Esophagus squamous epithelium (tissue), 5 donors: ENCODE measurements at places on chromosomes 13 and 19.

DNA sequence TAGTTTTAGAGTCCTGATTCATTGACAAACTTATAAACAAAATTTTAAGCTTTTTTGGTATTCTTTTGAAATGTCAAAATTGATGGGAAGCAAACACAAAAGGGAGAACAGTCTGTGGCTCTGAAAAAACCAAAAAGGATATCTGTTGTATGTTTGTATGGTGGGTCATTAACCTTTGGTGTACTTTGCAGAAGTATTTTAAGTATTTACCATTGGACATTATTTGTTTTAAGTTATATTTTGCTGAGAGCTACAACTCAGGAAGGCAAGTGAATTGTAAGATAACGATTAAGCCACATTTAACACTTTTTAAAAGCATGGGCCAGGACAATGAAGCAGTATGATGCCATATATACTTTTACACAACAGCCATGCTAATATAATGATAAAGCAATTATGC, 15.2 kb downstream of the LPAR6 start:
- DNase-seq = no peak

DNA sequence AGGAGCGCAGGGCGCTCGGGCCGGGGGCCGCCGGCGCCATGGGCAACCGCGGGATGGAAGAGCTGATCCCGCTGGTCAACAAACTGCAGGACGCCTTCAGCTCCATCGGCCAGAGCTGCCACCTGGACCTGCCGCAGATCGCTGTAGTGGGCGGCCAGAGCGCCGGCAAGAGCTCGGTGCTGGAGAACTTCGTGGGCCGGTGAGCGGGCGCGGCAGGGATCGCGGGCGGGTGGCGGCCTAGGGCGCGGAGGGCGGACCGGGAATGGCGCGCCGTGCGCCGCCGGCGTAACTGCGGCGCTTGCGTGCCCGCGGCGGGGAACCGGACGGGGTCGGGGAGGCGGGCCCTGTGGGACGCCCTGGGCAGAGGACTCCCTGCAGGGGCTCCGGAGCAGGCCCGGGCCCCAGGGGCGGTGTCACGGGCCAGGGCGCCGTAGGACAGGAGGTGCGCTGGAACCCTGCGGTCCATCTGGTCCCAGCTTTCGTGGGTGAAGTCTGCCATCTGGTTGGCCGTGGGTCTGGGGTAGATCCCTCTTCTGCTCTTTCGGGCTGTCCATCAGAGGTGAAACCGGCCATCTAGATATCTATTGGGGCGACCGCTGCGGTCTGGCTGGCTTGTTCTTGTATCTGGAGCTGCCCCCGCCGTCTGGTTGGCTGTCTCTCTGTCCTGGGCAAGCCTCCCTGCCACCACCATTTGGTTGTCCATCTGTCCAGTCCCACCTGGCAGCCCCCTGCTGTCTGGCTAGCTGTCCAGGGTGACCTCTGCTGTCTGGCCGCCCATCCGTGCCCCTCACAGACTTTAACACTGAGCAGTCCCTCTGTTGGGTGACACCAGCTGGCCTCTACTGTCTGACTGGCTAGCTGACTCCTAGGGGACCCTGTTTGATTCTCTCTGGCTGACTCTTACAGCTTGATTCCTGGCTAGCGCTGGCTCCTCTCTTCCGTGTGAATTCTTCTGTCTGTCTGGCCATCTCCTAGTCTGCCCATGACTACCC, 622 bp downstream of the DNM2 start:
- DNase-seq = no peak

- DNase-seq = no peak
Measured at GRCh38 chr13:44004878-44005277, 125.2 kb downstream of the LACC1 start.

GRCh38 chr19:17328517-17329365, 5.9 kb downstream of the ANO8 start:
- no peak for DNase-seq

DNA sequence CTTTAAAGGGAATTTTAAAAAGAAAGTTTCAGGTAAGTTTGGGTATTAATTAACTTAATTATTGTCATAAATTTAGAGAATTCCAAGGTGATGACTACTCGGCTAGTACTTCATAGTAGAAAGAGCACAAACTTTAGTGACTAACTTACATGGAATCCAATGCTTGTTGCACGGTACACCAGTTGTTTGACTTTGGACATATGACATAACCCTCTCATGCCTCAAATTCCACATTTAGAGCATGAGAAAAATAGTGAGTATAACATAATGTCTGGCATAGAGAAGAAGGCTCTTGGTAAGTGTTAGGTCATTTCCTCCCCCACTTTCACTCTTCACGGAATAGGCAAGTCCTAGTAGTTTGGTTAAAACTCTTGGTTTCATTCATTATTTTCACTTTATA, 1249.4 kb upstream of the SLC10A2 start:
- DNase-seq = no peak

- no peak for DNase-seq
Measured at GRCh38 chr19:12695514-12695913, 917 bp downstream of the FBXW9 start.

DNA sequence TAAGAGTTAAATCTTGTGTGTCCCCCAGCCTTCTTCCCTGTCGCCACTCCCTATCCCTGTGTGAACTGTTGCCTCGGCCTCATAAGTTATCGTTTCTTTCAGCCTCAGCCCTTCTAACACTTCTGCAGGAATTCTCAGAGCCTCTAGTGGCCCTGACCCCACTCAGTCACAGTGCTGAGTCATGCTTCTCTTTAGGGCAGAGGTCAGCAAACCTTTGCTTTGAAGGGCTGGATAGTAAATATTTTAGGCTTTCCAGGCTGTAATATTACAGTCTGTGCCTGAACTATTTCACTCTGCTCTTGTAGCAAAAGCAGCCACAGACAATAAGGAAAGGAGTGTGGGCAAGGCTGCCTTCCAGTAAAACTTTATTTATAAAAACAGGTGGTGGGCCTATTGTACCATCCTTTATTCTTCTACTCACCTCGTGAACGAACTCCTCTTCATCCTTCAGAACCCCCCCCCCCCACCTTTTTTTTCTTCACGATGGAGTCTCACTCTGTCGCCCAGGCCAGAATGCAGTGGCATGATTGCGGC, 22.1 kb downstream of the MYO9B start:
- no peak for DNase-seq

DNA sequence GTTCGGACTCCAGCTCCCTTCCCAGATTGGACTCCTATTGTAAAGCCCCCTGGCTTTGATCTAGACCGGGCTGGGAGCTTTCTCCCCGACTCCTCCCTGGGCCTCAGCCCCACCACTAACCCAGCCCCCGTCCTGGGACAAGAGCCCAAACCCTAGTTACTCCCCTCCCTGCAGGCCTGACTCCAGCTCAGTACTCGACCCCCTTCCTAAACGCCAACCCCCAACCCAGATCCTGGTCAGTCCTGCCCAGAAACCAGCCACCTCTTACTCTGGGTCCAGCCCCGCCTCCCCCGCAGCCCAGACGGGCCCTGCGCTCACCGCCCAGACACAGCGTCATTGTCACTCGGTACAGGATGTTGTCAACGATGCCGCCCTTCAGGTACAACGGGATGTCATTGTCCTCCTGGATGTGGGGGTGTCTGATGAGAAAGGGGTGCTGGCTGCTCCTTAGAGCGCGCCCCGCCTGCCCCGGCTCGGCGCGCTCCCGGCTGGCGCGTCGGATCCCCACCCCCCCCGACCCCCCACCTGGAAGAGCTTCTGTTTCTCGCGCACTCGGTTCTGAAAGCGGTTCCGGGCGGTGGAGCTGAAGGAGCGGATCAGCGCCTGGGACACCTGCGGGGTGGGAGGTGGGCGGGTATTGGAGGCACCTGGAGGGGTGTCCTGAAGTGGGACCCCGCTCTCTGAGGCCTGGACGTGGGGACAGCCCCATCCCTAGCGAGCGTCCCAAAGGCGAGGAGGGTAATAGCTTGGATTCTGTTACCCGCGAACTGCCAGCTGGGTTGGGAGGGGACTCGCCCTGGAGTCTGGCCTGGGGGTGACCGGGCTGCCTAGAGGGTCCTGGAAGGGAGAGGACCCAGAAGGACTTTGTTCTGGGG, 866 bp downstream of the COX7A1 start:
- DNase-seq = no peak

DNA sequence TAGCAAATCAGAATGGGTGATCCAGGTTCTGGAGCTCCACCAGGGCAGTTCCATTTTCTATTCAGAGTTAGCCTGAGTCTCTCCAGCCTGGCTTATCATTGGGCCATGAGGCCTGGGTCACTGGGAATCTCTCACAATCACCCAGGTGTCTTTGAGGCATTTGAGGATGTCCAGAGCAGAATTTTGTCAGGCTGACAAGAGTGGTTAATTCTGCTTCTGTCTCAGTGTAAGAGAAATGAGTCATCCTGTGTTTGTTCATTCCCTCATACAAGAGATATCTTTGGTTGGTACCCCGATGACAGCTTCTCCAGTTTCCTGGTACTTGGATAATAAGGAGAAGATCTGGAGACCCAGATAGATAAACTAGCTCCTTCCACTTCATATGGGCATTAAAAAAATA, 10.4 kb downstream of the ZNF93 start:
- DNase-seq = no peak

DNA sequence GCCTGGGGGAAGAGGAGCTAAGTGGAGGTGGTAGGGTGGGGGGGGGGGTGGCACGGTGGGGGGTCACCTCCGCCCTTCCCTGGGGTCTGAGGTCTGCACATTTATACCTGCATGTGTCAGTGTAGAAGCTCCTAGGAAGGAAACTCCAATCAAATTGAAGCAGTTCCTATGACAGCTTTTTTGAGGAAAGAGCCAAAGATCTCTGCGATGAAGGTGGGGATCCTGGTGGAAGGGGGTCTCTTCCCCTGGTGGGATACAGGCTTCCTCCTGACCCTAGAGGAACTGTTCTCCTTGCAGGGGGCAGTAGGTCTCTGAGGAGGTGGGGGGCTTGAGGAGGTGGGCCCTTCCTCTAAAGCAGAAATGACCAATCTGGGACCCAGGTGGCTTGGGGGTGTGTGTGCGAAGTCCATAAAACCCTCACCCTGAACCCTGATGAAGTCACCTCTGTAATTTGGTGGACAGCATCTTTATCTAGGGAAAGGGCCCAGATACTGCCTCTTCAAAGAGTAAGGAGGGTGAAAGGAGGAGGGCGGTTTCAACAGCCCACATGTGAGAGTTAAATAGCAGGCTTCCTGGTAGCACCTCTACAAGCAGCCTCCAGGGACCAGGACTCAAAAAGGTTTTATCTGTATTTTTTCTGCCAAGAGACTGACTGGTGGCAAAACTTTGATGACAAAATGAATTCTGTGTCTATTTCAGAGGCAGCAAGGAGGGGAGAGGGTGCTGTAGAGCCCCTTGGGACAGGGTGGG, 12.9 kb downstream of the RANBP3 start:
- DNase-seq = no peak

DNA sequence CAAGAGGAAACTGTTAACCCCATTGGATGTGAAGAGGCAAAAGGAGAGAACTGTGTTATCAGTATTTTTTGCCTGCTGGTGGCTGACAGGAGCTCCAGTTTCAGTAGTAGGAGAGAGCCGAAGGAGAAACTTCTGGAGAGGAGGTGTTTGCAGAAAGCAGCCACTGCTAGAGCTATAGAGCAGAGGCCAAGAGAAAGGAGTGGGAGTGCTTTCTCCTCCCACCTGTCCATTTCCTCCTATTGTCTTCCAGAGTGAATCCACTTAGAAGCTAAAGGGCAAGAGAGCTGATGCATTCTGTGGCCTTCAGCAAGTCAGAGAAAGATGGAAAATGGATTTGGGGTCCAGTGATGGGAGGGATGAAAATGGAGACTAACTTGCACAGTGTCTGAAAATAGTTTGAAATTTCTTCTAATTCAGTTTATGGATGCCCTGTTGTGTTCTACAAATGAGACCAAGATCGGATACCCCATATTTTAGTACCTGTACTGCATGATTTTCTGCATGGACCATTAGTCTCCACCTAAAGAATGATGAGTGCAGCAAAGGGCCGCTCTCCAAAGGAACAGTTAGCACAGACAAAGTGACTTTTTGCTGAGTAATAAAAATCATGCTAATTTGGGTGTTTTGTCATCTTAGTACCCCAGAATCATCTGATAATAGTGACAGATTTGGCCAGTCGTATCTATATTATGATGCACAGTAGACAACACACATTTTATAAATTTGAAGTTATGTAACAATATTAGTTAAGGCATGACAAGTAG, 10.7 kb downstream of the HS6ST3 start:
- no peak for DNase-seq

GRCh38 chr13:41823476-41823875, 137.4 kb downstream of the VWA8 start:
- DNase-seq = no peak

GRCh38 chr13:67769063-67769986, 539.2 kb upstream of the PCDH9 start:
- DNase-seq = no peak

- no peak for DNase-seq
Measured at GRCh38 chr19:28876609-28877123, 336.3 kb downstream of the UQCRFS1 start.

DNA sequence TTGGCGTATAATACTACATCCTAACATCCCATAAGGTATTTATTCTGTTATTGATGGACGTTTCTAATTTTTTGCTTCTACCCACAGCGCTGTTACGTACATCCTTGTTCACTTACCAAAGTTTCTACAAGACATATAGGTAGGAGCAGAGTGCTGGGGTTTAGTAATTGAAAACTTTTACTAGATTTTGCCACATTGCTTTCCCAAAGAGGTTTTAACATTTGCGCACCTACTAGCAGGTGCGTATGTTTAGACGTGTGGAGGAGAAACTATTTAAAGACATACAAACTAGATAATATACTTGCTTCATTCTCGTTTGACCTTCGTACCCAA, 559 bp upstream of the RPL21 start:
- no peak for DNase-seq

DNA sequence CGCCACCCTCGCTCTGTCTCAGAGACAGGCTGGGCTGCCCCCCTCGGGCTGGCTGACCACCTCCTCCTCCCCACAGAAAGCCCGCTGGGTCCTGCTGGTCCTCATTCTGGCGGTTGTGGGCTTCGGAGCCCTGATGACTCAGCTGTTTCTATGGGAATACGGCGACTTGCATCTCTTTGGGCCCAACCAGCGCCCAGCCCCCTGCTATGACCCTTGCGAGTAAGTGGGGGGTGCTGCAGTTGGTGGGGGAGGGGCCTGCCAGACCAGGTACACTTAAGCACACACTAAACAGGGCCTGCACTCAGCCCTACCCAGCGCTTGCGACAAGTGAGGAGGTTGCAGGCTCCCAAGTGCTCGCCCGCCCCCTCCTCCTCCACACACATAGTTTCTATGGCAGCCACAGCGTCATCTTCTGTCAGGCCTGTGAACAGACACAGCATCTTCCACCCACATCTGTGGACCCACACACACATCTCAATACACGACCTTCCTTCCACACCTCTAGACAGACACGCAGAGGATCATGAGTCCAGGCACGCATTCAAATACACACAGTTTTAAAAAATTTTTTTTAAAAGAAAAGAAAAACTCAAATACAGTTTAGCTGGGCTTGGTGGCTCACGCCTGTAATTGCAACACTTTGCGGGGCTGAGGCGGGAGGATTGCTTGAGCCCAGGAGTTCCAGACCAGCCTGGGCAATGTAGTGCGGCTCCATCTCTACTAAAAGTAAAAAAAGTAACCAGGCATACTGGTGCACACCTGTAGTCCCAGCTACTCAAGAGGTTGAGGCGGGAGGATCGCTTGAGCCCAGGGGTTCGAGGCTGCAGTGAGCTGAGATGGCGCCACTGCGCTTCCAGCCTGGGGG, 18.4 kb downstream of the PLD3 start:
- DNase-seq = no peak

GRCh38 chr13:112870051-112870331, 99.0 kb upstream of the MCF2L start:
- DNase-seq = no peak
